Colonic mucosa (tissue), 4 donors: ENCODE measurements at places on chromosomes 16 and 17.

GRCh38 chr17:81682565-81683207 is 911 bp downstream of the ARL16 start:
- no peak for DNase-seq

GRCh38 chr17:10875430-10875851 is 37.6 kb upstream of the PIRT start:
- peak; percentile 26 for DNase-seq

DNA sequence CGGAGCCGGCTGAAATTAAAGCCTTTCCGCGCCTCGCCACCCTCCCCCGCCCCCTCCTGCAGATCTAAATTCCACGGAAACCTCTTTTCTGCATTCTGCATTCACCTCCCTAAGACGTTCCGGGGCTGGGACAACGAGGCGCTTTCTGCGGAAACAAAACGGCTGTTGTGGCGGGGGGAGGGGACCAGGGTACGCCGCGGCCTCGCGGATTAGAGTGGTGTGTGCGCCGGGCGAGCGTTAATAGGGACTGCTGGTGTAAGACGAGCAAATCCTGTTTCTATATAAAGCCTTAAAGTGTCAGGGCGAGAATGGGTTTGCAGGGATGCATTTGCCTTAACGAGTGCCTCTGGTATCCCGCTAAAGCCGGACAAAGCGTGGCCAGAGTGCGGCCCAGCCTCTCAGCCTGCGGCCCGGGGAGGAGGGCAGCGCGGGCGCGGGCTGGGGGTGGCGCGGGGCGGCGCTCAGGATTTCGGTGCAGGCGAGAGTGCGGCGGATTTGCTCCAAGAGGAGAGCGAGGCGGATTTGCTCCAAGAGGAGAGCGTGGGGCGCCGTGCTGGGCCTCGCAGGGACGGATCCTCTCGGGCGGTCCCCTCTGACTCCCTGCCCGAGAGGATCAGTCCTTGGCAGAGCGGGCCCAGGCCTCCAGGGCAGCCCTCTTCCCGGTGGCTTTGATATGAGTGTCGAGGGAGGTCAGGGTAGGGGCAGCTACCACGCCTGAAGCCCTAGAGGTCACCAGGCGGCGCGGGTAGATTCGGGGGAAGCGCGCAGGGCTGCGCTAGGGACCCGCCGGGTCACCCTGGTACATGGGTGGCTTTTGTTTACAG is 5.1 kb downstream of the BAHCC1 start:
- peak; percentile 61 for DNase-seq

- DNase-seq = no peak
Observed at GRCh38 chr17:16467886-16468285, 24.1 kb downstream of the LRRC75A start.

GRCh38 chr16:525520-526180 is 1.9 kb upstream of the CAPN15 start:
- no peak for DNase-seq

DNA sequence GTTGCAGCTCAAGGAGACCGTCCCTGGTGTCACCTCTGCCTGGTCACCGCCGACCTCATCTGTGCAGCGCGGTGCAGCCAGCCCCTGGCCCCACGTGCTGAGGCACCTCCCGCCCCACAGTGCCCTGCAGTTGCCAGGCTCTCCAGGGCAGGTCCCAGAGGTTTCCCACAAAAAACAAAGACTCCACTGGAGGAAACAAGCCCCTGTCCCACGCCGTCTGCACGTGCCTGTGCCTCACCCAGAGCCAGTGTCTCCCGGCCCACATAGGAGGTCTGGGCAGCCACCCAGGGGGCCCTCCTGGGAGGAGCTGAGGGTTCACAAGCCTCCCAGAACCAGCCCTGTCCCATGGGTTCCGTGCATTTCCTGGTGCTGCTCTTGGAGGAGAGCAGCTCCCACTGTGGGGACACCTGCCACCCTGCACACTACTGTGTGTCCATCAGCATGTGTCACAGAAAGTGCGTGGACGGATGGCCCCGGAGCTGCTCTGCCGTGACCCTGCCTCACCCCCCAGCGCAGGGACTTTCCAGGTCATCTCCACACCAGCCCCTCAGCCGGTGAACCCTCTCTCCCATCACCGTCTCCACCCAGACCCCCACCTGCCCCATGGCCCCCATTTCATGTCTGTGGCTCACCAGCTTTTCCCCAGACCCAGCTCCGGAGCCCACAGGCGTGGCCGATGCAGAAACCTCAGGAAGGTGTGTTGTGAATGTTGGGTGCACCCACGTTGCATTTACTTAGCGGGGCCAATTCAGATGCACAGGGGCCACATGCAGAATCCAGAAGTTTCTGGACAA is 17.0 kb upstream of the CDH15 start:
- no peak for DNase-seq

GRCh38 chr17:31093866-31094599 is 744 bp upstream of the NF1 start:
- DNase-seq = peak; percentile 65

DNA sequence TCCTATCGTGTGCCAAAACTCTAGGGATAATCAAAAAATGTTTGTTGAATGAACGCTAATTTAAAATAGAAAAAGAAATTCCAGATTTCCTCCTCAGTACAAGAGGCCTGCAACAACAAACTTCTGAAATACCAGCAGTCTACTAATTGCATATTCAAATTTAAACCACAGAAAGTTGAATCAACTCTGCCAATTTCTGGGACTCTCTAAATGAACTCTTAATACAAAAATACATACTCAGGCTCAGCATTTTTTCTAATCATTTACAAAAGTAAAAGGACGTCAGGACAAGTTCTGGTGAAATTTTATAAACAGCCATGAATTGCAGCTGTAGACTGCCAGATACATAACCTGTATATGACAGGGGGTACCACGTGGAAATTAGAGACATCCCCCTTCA is 49.0 kb downstream of the KANSL1 start:
- DNase-seq = no peak

- DNase-seq = no peak
Observed at GRCh38 chr16:68086860-68087268, 1.7 kb downstream of the NFATC3 start.

DNA sequence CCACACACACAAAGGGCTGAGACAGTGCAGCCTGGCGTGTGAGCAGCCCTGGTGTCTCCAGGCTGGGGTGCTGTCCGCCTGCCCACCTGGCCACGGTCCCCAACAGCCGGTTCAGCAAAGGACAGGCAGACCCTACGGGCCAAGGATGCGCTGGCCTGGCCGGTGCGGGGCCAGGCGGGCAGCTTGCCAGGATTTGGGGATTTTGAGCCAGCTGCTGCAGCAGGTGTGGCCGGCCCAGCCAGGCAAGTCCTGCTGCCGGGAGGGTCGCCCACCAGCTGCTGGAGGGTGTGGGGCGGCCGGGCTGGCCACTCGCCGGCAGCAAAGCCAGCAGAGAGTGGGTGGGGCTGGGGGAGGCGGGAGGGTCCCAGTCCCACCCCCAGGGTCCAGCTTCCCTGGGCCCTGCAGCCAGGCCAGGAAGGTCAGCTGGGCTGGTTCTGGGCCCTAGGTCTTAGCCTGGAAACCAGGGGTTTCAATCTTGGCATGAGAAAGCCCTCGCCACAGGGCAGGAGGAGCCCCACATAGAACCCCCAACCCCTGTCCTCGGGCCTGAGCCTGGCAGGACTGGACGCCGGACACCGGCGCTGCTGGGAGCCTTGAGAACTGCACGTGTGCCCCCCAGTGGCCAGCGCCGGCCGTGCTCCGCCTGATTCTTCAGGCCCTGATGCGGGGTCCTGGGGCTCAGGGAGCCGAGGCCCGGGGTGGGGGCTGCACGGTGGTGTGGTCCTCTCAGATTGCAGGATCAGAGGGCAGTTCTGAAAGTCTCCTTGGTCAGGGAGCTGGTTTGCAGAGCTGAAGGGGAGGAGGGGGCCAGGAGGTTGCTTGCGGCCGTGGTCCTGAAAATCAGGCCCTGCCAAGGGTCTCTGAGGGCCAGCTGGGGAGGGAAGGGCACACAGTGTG is 17.6 kb upstream of the SSTR5 start:
- peak; percentile 49 for DNase-seq

- no peak for DNase-seq
Observed at GRCh38 chr17:41284043-41284442, 8.5 kb downstream of the KRTAP9-7 start.

- DNase-seq = no peak
Observed at GRCh38 chr16:55367866-55368603, 44.0 kb downstream of the IRX6 start.
